ENCODE measurements at places on chromosomes 12 and 14. TPM values are rescaled to one million over a fixed set of nuclear protein-coding genes. Genes with fewer than 3 reads are reported as not detected.

DNA sequence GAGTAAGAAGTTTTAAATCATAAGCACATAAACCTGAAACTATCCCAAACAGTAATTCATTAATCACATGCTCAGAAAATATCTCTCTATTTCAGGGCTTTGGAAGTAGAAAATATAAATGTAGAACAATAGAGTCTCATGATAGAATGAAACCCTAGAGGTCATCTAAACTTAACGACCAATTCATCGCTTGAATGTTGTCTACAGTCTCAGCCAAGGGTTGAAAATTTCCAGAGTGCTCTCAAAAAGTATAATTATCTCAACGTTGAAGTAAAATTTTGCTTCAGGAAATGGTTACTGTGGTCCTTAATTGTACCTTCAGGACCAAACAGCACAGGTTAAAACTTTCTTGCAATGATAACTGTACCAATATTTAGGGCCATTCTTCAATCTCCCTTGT is 1053.6 kb upstream of the SEL1L start:
- no peak for DNase-seq

DNA sequence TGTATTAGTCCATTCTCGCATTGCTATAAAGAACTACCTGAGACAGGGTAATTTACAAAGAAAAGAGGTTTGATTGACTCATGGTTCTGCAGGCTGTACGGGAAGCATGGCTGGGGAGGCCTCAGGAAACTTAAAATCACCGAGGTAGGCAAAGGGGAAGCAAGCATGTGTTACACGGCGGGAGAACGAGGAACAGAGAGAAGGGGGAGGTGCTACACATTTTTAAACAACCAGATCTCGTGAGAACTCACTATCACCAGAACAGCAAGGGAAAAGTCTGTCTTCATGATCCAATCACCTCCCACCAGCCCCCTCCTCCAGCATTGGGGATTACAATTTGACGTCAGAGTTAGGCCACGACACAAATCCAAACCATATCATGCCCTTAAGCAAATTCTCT is 13.3 kb upstream of the MAX start:
- no peak for DNase-seq

- DNase-seq: no peak
These were observed 638.4 kb downstream of the FLRT2 start for GRCh38 chr14:86168371-86168770.

- no peak for DNase-seq
These were observed 20.7 kb downstream of the SLC7A7 start for GRCh38 chr14:22794551-22794951.

DNA sequence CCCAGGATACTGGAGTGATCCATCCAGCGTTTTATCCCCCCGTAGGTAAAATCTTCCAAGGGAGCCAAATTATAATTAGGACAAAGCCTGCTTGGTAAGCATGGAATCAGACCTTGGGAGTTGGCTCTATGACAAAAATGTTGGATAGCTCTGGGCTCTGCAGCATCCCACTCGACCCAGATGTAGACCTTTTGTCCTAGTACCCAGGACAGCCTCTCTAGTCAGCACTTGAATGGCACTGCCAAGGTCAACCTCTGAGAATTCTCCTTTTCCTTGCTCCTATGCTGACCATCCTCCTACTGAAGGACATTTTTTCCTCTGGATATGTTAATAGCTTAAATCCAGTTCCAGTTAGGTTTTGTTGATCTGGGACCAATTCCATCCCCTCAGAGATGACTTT is 104.7 kb upstream of the SLC35F4 start:
- no peak for DNase-seq

The POTEM gene
- total RNA-seq: not detected

DNA sequence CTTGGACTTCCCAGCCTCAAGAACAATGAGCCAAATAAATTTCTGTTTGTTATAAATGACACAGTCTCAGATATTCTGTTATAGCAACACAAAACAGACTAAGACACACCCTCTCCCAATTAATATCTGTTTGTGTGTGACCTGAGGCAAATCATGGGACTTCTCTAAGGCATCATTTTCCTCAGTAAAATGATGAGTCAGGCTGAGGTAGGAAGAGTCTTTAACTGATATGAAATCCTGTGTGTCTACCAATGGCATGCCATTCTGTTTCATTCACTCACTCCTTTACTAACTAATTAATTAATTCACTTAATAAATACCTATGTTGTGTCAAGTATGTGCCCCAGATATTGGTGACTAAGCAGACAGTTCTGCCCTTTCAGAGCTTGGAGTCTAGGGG is 258.4 kb upstream of the CRY1 start:
- no peak for DNase-seq

- DNase-seq: no peak
These were observed 26.7 kb upstream of the RIN3 start for GRCh38 chr14:92486881-92487280.

GRCh38 chr12:30485230-30485890 is 210.3 kb downstream of the IPO8 start:
- no peak for DNase-seq

The CCDC196 gene
- total RNA-seq: not detected

DNA sequence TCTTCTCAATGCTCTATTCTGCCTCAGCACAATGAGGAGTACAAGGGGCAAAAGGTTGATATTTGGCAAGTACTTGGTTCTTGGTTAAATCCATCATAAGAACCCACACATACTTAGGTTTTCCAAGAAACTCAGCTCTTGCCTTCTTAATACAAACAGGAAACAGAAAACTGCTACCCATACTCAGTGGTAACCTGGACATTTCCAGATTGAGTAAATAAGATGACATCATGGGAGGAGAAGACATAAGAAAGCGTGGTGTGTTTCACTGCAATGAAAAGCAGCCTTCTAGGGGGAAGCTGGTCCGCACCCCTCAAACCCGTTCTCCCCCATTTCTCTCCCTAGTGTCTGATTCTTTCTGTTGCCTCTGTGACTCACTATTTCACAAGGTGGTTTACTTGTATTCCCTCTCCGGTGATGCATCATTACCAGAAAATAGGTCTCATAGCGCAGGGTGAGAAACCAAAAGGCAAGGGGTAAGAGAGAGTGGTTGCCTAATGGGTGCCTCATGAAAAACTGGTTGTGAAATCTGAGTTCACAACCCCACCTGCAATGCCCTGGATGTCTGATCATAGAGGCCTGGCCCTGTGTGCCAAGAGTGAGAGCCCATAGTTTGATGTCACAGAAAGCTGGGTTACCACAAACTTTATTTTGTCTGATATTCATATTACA is 326.5 kb upstream of the TBX3 start:
- DNase-seq: no peak

- DNase-seq: no peak
These were observed 718 bp upstream of the JDP2 start for GRCh38 chr14:75427126-75427481.

GRCh38 chr12:86138770-86139169 is 117.4 kb downstream of the MGAT4C start:
- no peak for DNase-seq

The LAG3 gene
- total RNA-seq: 71.3 TPM

The MNAT1 gene
- total RNA-seq: 11.8 TPM

DNA sequence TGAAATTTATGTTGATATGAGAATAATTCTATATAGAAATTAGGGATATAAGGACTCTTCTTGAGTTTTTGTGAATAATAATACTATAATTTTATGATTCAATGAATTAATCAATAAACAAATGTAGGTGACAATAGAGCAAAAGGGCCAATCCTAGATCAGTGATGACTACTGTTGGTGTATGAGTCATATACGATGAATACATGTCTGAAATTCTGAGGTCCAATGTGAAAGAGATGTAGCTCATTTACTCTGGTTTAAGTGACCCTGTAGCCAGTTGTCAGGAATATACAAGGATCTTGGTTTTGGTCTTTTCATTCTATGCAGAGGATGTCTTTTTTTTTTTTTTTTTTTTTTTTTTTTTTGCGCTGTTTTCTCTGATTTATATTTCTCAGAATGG is 72.1 kb upstream of the RTL1 start:
- no peak for DNase-seq

DNA sequence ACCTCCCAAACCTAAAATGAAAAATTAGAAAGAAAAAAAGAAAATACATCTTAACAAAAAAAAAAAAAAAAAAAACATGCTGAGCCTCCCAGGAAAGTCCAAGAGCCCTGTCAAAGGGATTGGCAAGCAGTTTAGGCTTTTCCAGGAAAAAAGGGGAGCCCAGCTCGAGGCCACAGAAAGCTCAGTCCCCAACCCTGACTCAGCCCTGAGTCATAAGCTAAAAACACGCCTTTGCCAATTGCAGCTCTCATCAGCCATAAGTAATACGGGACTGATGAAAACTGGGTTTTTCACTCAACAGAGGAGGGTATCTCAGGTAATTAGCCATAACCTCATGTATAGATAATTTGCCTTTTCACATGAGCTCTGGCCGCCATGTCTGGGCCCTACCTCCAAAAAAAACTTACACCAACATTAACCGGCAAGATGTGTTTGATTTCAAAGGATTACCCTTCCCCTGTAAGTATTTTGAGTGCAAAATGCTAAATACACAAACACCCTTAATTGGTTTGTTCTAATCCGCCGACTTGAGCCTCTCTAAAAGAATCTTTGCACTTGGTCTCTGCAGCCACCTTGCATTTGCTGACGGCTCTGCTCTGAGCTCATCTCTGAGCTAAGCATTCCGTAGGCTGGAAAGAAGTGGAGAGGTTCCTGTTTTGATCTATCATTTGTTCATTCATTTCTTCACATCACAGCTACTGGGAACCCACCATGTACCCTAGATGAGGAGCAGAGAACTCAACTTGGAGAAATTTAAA is 319.2 kb downstream of the BCL11B start:
- DNase-seq: no peak

GRCh38 chr12:56676851-56677580 is 11.1 kb downstream of the PTGES3 start:
- DNase-seq: no peak

All from activated naive CD4-positive, alpha-beta T cell treated with anti-CD3 and anti-CD28 coated beads, Interleukin-2, amount 50 U/mL, for 72 hours (primary cell).